AG09309 (cell line): ENCODE measurements at places on chromosomes 6 and 20.

GRCh38 chr6:43491750-43492661 is 14.6 kb downstream of the TJAP1 start:
- no peak for DNase-seq

- no peak for DNase-seq
These were observed 225.4 kb upstream of the TSHZ2 start for GRCh38 chr20:52746770-52747169.

DNA sequence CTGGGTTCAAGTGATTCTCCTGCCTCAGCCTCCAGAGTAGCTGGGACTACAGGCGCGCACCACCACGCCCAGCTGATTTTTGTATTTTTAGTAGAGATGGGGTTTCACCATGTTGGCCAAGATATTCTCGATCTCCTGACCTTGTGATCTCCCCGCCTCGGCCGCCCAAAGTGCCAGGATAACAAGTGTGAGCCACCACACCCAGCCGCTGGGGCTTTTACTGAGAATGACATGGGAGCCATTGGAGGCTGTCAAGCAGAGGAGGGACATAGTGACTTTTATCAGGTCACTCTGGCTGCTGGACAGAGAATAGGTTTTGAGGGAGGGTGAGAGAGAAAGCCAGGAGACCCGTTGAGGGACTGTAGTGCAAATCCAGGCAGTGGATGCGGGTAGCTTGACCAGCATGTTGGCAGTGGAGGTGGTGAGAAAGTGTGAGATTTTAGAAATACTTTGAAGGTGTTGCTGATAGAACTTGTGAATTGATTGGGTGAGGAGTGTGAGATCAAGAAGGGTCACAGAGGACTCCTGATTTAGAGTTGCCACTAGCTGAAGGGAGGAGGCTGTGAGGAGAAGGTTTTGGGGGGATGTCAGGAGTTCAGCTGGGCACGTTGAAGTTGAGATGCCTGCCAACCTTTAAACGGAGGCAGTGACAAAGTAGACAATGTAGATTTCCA is 14.7 kb downstream of the ZNF341 start:
- DNase-seq: no peak

DNA sequence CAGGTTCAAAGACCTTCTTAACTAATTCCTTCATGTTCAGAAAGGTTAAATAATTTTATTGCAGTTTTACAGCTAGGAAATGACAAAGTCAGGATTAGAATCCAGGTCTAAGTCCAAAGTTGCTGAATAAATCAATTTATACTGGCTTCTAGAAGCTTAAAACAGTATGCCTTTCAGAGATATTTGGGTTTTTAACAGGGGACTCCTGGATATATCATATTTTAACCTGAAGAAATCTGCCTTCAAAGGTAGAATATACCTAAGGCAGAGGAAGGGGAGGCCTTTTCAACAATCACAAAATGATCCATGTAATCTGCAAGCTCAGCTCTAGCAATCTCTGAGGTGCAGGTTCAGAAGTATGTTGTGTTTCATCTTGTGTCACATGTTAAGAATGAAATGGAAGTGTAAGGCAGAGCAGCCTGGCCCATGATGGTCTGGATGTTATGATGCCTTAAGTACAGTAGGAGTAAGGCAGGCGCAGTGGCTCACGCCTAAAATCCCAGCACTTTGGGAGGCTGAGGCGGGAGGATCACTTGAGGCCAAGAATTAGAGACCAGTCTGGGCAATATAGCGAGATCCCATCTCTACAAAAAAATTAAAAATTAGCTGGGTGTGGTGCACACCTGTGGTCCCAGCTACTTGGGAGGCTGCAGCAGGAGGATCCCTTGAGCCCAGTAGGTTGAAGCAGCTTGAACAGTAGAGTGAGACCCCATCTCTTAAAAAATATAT is 123.9 kb downstream of the SOBP start:
- no peak for DNase-seq

DNA sequence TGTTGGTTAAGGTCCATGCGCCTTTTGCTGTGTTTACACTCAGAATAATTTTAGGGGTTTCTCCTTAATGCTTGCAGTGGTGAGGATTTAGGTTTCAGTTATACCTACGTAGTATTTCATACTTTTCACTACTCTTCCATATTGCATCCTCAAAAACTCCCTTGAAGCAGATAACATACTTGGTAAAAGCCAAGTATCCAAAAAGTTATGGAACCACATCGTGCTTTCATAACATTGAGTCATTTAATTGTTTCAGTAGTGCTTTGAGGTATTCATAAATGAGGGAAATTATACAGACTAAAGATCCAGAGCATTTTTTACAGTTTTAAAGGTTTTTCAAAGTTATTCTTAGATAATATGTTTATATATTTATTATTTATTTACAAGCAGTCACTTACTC is 4.0 kb upstream of the ATXN1 start:
- no peak for DNase-seq

- no peak for DNase-seq
These were observed 995 bp downstream of the ZFP64 start for GRCh38 chr20:52190437-52191131.

- peak; percentile 74 for DNase-seq
These were observed 179.5 kb upstream of the AKAP12 start for GRCh38 chr6:151060096-151060765.

DNA sequence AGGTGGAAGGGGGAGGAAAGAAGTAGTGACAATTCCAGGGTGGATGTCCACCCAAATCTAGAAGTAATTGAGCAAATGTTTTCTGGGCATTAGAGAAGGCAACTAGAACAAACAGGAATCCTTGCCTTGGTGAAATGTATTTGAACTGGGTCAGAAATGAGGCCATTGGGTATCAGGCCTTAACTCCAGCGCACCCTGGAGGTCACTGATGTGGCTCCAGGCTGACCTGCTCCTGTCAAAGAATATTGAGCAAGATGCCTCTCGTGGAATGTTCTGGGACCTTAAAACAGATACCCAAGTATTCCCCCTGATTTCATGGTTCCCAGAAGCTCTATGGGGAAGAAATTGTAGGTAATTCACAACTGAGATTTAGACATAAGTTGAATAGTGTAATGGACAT is 6.9 kb downstream of the HLA-DPB1 start:
- DNase-seq: no peak

DNA sequence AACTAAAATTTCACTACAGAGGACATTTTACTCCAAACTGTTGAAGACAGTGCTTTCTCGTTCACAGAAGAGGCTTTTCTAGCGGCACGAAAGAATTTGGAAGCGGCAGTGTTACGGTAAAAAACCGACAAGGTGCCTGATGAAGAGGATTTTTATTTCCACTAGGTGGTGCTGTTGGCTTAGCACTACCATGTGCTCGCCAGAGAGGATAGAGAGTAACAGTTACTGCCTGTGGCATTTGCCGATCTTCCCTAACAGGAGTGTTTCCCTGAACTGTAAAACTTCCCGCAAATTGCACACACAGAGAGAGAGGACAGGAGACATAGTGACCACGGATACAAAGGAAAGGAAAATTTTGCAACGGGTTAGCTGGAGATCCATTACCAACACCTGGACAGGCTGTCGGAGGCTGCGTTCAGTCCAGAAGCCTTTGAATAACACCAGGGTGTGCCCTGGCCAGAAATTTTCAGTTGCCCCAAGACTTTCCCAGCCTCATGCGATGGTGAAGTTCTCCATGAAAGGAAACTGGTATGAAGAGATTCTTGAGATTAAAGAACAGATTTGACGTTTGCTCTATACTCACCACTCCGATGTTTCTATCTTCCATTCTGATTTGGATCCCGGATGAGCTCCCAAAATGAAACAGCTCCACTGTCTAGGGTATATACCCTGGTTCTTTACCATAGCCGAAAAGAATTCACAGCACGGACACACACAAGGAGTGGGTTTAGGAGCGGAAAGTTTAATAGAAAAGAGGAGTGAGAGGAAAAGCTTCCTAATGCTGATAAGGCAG is 48.1 kb downstream of the HLA-DPB1 start:
- DNase-seq: no peak

- DNase-seq: no peak
These were observed 613.2 kb upstream of the FLRT3 start for GRCh38 chr20:14950633-14951032.

GRCh38 chr6:119673741-119674140 is 324.2 kb upstream of the MAN1A1 start:
- no peak for DNase-seq

DNA sequence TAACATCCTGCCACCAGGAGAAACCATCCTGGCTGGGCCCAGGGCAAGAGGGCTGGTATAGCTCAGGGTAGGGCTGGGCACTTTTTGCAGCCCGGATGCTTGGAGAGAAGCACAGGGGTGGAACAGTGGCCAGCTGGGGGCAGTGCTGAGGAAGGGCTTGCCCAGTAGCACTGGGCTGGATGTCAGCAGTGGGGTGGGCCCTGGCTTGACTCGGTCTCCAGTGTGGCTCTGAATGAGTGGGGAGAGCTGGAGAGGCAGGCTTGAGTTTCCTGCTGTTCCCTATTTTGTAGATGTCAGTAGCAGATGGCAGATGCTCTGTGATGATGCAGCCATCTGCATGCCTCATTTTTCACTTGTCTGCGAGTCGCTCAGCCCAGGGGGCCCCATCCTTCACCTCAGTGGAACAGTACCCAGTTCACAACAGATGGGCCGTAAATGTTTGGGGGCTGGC is 56.3 kb upstream of the TULP1 start:
- no peak for DNase-seq

- DNase-seq: no peak
These were observed 59.8 kb downstream of the SHPRH start for GRCh38 chr6:145904391-145904790.

DNA sequence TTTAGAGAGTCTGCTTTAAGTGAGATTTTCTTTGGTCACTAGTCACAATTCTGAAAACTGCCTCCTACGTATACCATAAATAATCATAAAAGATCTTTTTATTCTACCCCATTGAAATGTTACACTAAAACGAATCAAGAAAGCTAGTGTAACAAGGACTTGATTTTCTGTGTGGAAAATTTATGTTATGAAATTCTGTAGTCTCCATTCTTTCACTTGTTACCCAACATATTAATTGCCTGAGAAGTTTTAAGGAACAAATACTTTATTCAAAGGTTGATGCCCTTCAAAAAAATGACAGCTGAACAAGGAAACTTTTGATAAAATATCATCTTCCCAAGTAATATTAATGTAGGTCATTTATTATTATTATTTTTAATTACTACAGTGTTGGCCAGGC is 13.3 kb upstream of the HBS1L start:
- DNase-seq: no peak

DNA sequence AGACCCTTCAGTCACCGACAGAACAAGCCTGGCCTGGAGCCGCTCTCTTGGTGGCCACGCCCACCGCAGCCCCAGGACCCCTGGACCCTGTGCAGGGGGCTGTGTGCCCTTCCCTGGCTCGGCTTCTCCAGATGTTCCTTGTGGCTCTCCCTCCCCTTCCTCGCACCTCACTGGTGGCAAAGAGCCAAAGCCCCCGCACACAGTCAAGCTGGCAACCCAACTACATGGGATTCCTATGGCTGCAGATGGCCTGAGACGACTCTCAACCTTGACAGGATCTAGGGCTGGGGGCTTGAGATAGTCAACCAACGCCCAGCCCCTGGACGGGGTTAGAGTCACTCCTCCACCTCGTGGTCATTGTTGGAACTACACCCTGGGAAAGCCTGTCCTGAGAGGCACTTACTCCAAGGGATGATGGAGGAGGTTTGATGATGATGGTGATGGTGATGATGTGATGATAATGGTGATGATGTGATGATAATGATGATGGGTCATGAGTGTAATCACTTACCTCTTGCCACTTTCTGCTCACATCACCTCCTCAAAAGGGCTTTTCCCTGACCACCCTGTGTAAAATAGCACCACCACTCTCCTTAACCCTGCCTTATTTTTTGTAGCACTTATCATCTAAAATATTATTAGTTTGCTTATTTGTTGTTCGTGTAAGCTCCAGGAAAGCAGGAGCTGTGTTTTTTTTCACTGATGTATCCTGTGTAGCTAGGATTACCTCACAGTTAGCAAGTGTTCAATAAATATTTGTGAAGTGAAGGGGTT is 278.4 kb downstream of the LRFN2 start:
- DNase-seq: no peak

DNA sequence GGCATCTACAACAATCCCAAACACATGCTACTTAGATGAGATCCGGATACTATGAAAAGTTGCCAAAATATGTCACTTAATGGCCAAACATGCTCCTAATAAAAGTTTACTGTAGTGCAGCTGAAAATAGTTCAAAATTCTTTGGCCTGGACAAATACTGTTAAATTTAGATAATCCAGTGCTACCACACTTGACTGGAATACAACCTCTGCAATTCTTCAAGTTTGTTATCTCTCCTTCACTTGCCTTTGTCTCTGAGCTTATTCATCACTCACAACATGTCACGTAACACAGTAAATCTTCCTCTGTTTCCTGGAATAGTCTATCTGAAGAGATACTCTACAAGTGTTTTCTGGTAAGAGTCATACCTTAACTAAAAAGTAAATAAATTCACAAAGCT is 10.5 kb upstream of the PLN start:
- peak; percentile 46 for DNase-seq

GRCh38 chr6:43879722-43880121 is 109.7 kb downstream of the VEGFA start:
- DNase-seq: no peak

DNA sequence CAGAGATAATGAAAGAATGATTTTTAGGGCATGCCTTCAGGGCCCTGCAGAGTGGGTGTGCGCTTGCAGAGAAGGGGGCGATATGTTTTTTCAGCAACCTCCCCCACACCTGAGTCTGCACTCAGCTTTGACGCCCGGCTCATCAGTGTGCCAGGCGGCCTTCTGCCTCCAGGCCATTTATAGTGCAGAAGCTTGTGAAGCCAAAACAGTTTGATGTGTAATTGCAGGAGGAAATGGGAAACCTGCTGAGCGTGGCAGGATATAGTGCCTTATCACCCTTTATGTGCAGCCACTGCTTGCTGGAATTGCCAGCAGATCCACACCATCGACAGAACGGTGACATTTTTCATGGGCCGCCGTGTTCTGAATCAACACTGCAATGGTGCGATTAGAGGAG is 178.2 kb downstream of the CDH4 start:
- DNase-seq: no peak

DNA sequence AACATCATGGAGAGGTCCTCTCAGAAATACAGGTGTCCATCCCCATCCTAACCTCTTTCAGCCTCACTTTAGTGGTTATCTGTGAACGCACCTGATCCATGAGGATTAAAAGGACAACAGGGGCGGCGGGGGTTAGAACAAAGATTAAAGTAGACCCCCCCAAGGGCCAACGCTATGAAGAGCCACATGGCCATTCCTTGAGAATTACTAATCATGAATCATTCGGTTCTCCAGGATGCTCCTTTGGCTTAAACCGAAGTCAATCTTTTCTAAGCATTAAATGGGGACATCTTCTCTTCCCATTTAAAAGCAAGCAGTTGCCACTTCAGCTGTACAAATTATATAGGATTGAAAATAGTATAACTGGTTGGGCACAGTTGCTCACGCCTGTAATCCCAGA is 212.4 kb downstream of the GMPR start:
- no peak for DNase-seq

DNA sequence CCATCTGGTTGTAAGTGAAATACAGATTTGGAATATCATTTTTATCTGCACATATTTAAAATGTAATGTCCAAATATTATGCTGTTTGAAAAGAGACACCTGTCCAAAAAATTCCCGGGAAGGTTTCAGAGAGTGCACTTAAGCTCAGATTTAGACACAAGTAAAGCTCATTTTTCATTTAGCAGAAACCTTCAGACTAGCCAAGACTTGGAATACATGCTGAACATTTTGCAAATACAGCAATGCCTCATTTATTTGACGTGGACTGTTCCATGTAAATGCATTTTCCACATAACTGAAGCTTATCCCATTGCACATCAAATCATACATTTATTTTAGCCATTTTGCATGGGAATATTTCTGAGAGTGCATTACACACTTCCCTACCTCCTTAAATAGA is 280.7 kb downstream of the ZNF217 start:
- no peak for DNase-seq
